ENCODE measurements at places on chromosomes 7 and 10. TPM values are rescaled to one million over a fixed set of nuclear protein-coding genes. Genes with fewer than 3 reads are reported as not detected.

GRCh38 chr7:17230099-17230807 is 68.2 kb upstream of the AHR start:
- DNase-seq = no peak

DNA sequence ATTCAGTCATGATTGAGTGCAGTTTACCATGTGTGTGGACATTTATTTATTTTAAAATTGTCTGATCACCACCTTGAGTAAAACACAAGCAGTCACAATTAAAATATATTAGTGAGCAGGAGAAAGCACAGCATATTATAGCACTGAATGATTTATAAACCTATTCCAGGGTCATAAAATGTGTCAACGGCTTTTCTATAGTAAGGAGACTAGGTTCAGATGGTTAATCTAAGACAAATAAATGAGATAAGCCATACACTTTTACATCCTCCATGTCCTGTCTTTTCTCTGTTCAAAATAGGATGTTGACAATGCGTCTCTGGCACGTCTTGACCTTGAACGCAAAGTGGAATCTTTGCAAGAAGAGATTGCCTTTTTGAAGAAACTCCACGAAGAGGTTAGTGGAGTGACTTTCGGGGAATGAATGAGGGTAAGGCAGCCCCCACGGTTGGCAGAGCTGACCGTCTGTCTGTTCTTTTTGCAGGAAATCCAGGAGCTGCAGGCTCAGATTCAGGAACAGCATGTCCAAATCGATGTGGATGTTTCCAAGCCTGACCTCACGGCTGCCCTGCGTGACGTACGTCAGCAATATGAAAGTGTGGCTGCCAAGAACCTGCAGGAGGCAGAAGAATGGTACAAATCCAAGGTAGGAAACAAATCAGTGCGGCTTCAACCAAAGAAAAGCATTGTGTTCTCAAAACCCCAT is 5.4 kb downstream of the VIM start:
- DNase-seq = no peak

DNA sequence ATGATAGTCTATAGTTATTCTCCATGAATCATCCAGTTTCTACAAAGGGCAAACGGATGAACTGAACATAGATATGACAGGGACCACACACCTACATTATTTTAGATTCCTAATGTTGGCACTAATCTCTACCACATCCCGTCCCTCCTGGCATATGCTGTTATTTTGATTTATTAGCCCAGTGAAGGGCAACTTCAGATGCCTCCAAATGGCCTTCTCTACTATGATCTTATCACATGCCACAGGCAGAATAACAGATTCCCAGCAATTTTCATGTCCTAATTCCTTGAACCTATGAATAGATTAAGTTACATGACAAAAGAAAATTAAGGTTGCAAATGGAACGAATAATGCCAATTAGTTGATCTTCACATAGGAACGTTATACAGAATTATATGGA is 474.7 kb downstream of the ANKRD7 start:
- DNase-seq = no peak

DNA sequence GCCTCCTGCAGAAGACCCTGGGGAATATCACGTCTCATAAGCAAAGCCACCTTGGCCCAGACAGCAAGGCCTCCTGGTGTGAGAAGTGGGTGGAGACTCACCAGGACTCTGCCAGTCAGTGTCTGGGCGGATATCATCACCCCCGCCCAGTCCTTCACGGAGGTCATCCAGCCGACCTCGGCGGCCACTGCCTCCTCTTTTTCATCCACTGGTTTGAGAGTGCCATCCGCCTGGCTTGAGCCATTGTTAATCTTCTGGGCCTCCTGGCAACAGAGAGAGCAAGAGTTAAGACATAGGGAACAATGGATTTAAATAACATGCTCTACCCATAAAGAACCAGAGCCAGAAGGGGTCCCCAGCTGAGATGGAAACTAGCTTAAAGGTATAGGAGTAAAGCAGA is 233.8 kb downstream of the KCNMA1 start:
- no peak for DNase-seq

GRCh38 chr10:128451879-128452278 is 325.7 kb upstream of the MKI67 start:
- no peak for DNase-seq

DNA sequence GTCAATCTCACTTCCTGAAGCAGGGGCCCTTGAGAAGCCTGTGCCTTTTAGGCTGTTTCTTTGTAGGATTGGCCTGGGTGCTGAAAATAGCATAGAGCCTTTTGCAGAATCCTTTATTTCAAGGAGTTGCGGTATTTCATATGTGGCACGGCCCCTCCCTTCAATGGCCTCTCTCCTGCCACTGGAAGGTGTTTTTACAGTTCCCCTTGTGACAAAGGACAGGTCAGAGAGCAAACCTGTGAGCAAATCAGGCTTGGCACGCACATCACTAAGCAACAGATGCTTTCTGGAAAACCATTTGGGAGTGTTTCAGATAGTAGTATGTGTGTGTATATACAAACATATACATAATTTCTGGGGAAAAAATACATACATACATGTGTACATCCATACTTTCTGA is 388.6 kb upstream of the C7orf33 start:
- no peak for DNase-seq

DNA sequence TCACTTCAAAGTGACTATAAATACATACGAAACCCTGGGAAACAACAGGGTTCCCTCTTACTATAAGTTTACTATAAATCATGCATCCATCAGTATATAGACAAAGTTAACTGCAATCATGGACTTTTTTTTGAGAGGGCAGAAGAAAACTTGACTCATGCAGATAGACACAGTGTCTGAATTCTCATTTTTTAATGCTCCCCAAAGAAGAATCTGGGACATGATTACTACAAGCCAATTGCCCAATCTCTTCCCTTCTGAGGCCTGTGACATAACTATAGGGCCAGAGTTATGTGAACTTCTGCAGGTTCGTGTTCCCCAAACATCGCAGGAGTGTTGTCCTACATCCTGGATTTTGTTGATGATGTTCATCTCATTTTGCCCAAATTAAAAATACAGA is 376.5 kb downstream of the KCNMA1 start:
- DNase-seq = no peak

DNA sequence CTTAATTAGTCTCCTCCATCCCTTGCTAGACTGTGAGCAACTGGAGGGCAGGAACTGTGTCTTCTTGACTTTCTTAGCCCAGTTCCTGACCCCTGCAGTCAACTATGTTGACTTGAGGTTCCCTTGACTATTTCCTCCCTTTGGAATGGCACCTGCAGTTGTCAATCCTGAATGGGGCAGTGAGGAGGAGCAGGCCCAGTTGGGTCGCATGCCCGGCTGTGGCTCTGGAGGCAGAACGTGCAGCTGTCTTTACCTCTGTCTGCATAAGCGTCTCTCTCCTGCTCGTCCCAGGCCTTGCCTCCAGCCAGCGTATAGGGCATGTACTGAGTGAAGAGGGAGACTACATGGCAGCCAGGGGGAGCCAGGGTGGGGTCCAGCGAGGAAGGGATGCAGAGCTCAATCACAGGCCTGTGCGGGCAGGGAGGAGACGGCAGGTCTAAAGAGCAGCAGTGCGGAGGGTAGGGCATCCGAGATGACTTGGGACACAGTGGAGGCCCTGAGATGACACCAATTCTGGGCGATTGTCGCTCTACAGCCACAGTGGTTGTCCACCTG is 26.8 kb downstream of the PYROXD2 start:
- no peak for DNase-seq

DNA sequence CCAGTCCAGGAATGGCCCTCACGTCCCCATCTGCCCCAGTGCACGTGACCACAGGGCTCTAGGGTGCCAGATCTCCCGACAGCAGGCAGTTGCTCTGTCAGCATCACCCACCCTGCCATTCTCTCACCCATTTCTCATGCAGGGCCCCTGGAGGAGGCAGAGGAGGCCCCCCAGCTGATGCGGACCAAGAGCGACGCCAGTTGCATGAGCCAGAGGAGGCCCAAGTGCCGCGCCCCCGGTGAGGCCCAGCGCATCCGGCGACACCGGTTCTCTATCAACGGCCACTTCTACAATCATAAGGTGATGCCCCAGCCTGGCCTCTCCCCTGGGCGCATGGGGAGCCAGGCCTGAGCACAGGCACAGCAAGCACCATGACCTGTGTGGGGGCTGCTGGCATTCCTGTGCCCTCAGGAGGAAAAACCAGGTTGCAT is 6.1 kb upstream of the DEPP1 start:
- no peak for DNase-seq

DNA sequence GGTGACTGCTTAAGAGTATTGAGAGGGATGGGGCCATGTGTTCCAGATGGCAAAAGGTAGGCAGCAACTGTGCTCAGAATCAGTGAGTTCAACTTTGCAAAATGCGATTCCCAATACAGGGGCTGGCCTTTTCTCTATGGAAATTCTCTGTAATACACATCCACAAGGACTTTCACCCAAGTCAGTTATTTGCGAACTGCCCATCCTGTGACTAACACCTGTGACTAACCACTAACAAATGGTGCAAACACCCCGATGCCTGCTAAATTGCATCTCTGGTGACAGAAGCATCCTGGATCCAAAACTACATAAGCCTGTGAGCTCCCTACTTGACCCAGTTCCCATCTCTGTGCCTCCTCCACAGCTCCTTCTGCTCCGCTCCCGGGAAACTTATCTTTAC is 9.0 kb upstream of the CUZD1 start:
- DNase-seq = no peak

DNA sequence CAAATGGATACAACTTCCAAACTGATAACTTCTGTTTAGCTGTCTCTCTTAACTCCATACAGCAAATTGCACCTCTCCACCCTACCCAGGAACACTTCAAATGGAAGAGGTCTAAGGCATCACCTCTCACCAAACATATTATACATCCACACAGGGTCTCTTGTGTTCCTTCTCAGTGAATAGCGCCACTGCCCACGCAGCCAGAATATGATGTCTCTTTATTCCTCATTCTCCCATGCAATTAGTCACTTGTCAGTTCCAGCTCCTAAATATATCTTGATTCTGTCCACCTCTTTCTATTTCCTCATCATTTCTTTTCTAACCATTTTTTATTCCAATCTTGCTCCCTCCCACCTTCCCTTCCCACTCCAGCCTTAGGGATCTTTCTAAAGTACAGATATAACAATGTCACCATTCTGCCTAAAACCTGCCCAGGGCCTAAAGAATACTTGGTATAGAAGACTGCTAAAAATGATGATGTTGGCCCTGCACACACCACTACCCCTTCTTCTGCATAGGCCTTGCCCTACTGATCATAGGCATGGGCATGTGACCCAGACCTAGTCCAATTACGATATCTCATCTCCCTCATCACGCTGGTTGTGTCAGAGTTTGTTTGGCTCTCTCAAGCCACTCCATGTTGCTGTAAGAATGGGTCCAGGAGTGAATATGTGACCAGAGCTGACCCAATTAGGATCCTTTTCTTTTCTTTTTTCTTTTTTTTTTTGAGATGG is 5.7 kb upstream of the TSPAN14 start:
- no peak for DNase-seq

GRCh38 chr10:96858706-96859050 is 26.6 kb downstream of the LCOR start:
- DNase-seq = no peak

- DNase-seq = no peak
Measured at GRCh38 chr7:27185013-27185853, at the start of gene HOXA11. Gene HOXA11 (minus strand): TSS chr7:27185232. CDS start chr7:27185144, 88 bp downstream.

GRCh38 chr10:92923416-92923815 is 75.1 kb downstream of the EXOC6 start:
- no peak for DNase-seq

- no peak for DNase-seq
Measured at GRCh38 chr10:100718197-100718742, 27.1 kb upstream of the PAX2 start.

GRCh38 chr7:30019960-30020359 is 6.5 kb downstream of the FKBP14 start:
- DNase-seq = no peak

GRCh38 chr7:81669476-81670105 is 100.3 kb downstream of the HGF start:
- no peak for DNase-seq

FAM107B gene
- 273 TPM for polyA plus RNA-seq

RAPGEF5 gene
- not detected for polyA plus RNA-seq

IDI2 gene
- not detected for polyA plus RNA-seq

TBATA gene
- not detected for polyA plus RNA-seq

IGFBP3 gene
- 12.9 TPM for polyA plus RNA-seq

RASA4B gene
- 11.5 TPM for polyA plus RNA-seq

FFAR4 gene
- not detected for polyA plus RNA-seq

SPACDR gene
- polyA plus RNA-seq = 0.26 TPM
